ENCODE measurements at places on chromosomes 5 and 9.

DNA sequence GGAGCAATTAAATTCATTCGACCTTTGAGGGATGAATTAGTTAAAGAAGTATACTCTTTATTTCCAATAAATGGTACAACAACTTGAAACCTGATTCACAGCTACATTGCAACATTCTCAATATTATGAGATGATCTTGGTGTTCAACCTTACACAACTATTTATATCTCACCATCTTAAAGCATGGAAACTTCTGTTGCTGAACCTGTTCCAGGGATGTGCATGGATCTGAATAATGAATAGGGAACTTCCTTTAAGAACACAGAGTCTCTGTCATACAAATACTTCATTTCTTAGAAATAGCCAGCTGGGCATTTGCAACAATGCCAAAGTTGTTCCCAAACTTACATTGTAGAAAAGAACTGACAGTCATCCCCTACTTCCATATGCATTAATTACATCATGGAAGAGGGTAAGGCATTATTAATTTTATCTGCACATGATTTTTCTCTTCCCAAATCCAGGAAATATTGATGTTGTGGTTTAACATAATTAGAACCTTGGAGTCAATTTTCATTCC lies 39.8 kb upstream of the CCDC112 start:
- no peak for DNase-seq

GRCh38 chr5:147863454-147864158 lies 14.9 kb upstream of the SCGB3A2 start:
- no peak for DNase-seq

DNA sequence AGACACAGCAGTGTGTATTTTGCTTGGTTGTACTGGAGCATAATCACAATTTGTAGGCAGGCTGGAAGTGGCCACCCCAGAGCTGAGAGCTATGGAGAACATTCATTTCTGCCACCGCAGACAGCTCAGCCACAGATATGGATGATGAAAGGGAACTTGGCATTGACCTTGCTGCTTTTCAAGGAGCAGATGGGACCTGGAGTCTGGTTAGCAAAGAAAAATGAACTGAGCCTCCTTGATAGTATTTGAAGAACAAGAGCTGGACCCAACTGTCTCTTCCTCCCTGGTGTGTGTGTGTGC lies 395.2 kb upstream of the ZNF462 start:
- DNase-seq: no peak

- no peak for DNase-seq
Measured at GRCh38 chr9:116278326-116278725, 124.7 kb downstream of the PAPPA start.

GRCh38 chr9:109335929-109336328 lies 15.1 kb upstream of the EPB41L4B start:
- DNase-seq: no peak

DNA sequence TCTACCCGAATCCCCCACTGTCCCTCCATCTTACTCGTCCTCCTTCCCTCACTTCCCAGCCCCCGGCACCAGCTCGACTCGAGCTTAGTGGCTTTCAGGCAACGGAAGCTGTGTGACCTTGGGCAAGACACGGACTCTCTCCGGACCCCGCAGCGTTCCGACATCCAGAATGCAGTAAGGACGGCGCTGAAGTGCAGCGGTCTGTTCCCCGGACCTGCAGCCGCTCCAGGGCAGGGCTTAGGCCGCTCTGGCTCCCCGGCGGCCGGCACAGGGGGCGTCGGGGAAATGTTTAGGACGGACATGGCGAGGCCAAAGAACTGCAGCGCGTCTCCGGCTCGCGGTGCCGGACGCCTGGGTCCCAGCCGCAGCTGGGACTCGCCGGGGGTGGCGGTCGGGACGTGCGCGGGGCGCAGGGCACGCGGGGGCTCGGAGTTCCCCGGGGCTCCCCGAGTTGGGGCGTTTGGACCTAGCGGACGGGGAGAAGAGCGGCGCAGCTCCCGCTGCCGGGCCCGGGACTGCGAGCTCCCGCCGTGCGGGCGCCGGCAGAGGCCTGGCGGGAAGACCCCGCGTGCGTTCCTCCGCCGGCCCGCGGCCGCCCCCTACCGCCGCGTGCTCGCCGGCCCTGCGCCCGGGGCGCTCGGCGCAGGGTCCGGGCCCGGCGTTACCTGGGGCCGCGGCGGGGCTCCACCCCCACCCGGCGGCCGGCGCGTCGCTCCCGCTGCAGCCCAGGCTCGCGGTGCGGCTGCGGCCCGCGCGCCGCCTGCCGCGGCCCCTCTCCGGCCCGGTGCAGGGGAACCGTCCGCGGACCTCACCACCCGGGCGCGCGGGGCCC lies 5.6 kb upstream of the RNF44 start:
- no peak for DNase-seq

- no peak for DNase-seq
Measured at GRCh38 chr5:1468629-1469527, 23.6 kb upstream of the SLC6A3 start.

DNA sequence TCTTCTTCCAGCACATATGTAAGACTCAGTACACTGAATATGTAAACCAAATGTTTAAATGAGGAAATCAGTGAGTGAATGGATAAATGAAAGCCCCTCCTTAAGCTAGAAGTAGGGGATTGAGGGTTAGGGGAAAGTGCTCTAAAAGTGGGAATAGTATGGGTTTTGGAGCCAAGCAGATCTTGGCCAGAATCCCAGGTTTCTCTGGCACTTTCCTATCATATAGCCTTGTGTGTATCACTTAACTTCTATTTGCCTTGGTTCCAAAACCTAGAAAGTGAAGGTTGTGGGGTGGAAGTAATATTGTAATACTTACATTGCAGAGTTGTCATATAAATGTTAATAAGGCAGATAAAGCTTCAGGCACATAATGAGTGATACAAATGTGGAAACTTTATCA lies 45.0 kb upstream of the SV2C start:
- no peak for DNase-seq

DNA sequence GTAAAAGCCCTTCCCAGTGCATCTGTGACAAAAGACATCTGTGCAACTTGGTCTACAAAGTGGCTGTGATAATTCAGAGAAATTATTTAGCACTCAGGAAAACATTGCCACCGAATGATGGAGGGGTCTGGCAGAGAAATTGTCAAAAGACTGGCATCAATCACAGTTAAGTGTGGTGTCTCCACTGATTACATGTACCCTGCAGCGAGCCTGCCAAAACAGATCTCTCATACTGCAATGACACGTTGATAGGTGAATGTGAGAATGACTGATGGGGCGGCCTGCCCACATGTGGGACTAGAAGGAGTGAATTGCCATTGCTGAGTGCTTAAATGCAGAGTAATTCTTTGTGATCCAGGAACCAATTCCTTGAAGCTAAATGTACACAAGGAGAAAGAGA lies 136.4 kb upstream of the PCSK5 start:
- no peak for DNase-seq

DNA sequence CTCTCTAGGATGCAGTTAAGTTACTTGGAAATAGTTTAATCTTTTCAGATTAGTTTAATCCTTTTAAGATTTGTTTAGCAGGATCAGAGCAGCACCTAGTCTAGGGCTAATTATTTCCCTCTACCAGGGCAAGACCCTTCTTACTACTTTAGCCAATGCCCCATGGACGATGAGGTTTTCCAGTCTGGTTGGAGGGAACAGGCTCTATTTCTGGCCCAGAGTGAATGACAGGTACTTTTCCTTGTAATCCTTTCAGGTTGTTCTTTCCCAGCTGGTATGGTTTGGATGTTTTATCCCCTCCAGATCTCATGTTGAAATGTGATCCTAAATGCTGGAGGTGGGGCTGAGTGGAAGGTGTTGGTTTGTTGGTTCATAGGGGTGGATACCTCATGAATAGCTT lies 27.2 kb downstream of the PTTG1 start:
- DNase-seq: no peak

DNA sequence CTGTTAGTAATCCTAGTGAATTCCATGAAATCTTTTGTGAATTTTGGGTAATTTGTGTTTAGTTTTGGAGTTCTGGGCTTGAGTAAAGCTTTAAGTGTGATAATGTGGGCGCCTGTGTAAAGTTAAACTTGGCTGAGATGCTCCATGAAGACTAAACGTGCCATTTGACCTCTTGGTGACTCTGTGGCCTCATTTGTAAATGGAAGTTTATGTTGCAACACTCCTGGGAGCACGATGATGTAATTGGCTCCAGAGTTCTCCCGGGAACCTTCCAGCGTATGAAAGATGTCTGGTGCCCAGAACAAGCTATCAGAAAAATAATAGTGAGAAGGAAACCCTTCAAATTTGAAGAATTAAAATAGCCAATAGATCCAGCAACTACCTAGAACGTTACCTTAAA lies 981.2 kb downstream of the TLE4 start:
- peak; percentile 17 for DNase-seq

GRCh38 chr5:153702265-153702664 lies 211.8 kb downstream of the GRIA1 start:
- no peak for DNase-seq

- peak; percentile 16 for DNase-seq
Measured at GRCh38 chr5:150286820-150287219, 2.8 kb downstream of the CAMK2A start.
